ENCODE measurements at places on chromosomes 2 and 18.
A peak's percentile ranks its signal among the peaks of the same experiment; 100 is the strongest.

GRCh38 chr2:61789807-61790602, 63.9 kb downstream of the FAM161A start:
- DNase-seq = no peak

- DNase-seq = no peak
Observed at GRCh38 chr2:62817348-62817747, 111.8 kb downstream of the EHBP1 start.

- DNase-seq = no peak
Observed at GRCh38 chr2:40457366-40457765, 5.5 kb upstream of the SLC8A1 start.

DNA sequence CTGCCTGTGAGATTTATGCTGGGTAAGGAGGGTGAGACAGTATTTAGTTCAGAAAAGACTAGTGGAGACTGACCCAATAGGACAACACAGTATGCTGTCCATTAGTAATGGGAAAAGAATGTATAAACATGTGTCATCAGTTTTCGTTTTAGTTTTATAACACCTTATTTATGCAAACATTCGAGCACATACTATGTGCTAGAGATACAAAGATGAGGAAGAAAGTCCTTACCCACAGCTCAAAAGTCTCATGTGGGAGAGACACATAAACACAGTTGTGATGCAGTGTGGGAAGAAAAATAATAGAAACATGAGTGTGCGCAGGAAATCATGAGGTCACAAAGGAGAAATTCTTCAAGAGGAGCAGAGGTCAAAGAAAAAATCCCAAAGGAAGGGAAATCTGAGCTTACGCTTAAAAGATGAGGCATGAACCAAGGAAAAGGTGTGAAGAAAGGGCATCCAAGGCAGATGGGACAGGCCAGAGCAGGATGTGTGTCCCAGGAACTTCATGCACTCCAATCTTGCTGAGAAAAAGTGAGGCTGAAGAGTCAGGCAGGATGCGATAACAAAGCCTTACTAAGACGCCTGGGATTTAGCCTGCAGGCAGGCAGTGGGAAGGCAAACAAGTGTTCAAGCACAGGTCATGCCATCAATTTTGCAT, 8.1 kb downstream of the METTL21A start:
- peak; percentile 70 for DNase-seq

DNA sequence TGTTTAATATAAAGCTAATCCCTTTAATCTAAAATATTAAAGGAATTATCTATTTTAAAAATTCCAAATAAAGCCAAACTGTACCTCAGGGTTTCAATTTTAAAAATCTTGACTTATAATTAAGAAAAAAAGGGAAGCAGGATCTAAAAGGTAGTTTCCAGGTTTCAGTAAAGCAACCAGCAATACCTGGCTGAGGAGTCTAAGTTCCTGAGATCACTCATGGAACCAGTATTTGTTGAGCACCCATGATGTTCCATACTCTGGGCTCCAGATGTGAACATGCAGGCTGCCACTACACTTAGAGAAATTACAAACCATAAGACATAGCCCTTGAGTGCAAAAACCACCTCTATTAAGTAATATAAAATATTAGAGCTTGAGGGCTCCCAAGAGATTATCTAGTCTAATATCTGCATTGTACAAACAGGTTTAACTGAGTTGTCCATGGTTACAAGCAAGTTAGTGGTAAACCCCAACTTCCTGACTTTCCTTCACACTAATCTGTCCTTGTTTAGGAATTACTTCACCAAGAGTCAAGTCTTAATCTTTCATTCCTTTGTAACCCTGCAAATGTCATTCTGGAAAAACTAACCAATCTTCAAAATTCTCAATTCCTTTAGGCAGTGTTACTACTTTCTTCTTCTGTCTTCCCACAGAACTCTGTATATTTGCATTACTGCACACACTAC, 49.2 kb downstream of the CLASP1 start:
- DNase-seq = no peak

DNA sequence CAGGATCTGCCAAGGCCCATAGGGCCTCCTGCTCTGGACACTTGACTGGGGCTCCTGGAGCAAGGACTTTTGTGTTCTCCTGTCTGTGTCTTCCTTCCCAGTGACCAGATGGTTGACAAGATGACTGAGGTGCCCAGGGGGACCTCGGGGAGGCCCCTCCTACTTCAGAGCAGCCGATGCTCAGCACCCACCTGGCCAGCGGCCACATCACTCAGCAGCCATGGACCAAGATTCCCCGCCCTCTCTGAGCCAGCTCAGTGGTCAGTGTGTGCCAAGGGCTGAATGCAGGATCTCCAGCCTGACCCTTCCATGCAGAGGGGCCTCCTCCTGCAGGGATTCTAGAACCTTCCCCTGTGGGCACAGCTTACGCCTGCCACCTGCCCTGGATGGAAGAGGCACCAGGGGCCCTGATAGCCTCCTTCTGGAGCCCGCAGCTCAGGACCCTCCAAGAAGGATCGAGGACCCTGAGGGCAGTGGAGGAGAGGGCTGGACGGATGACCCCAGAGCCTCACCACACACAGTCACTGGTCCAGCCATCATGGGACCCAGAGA, 87.4 kb upstream of the GPC1 start:
- DNase-seq = no peak

GRCh38 chr2:239245872-239246721, 154.7 kb downstream of the HDAC4 start:
- no peak for DNase-seq

GRCh38 chr2:41375901-41376300, 671.9 kb upstream of the PKDCC start:
- no peak for DNase-seq

DNA sequence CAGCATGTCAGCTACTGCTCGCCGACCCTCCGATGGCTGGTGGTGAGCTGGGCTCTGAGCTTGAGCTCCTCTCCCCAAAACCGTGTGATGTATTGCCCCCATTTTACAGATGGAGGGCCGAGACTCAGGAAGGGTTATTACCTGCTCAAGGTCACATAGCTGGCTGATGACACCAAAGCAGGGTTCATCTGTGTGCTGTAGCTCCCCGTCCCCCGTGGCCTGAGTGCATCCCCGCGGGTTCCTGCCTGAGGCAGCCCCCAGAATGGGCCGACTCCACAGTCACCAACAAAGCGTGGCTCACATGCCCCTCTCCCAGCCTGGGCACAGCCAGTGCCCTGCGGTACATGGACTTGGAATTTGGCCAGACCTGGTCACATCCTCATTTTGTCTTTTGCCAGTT, 198.6 kb downstream of the TFCP2L1 start:
- no peak for DNase-seq

DNA sequence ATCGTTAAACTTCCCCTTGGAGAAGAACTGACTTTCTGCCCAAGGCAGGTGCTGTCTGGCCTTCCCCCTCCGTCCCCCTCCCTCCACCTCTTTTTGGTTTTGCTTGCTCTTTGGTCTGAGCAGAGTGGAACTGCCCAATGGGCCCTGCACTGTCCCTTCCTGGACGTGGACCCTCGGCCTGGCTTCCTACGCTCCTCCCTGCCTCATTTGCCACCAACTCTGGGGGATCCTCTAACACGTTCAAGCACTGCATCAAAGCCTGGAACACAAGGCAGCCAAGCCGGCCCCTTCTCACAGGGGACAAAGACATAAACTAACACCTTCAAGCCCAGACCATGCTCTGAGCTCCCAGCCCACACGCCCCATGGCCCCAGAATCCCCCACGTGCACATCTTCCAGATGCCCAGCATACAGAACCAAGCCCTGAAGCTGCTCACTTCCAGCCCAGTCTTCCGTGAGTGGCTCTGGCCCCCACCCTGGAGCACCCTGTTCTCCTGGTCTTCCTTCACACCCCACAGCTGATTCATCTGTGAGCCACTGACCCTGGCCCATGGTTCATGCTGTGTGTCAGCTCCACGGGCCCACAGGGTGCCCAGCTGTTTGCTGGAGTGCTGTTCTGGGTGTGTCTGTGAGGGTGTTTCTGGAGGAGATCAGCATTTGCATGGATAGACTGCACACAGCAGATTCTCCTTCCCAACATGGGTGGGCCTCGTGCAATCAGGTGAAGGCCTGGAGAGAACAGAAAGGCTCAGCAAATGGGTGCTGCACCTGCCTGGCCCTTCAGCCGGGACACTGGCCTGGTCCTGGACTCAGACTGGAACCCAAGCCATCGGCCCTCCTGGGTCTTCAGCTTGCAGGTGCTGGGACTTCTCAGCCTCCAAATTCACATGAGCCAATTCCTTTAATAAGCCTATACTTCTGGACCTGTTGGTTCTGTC, 247.1 kb upstream of the SALL3 start:
- no peak for DNase-seq

- DNase-seq = no peak
Observed at GRCh38 chr2:224407241-224407701, 5.4 kb upstream of the FAM124B start.

DNA sequence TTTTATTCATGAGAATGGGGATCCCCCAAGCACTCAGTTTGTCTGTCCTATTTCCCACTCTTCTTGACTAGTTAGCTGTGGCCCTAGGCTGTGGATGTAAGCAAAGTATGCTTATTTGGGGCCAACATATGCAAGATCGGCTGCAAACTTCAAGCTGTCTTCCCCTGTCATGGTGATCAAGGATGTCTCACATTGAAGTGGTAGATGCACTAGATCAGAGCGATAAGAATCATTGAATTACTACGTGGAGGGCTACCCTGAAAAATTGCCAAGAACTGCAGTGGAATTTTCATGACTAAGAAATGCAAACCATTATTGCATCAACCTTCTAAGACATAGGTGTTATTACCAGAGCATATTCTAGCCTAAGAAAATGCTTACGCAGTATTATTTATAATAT, 527.4 kb downstream of the RNF144A start:
- no peak for DNase-seq

DNA sequence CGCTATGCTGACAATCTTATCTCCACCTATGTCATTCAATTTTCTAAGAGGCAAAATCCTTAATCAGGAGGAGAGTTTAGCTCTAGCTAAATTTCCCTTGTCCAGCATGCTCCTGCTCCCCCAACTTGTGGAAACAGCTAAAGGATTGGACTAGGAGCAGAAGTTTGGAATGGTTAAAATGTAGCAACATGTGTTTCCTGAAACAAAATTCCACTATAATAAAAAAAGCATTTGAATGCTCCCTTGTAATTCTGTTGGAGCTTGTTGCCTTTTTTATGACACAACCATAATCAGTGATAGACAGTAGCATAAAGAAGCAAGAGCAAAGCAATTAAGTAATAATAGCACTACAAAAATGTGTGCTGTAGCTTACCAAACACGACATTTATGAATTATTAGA, 6.9 kb downstream of the ACTR3 start:
- DNase-seq = peak; percentile 54

DNA sequence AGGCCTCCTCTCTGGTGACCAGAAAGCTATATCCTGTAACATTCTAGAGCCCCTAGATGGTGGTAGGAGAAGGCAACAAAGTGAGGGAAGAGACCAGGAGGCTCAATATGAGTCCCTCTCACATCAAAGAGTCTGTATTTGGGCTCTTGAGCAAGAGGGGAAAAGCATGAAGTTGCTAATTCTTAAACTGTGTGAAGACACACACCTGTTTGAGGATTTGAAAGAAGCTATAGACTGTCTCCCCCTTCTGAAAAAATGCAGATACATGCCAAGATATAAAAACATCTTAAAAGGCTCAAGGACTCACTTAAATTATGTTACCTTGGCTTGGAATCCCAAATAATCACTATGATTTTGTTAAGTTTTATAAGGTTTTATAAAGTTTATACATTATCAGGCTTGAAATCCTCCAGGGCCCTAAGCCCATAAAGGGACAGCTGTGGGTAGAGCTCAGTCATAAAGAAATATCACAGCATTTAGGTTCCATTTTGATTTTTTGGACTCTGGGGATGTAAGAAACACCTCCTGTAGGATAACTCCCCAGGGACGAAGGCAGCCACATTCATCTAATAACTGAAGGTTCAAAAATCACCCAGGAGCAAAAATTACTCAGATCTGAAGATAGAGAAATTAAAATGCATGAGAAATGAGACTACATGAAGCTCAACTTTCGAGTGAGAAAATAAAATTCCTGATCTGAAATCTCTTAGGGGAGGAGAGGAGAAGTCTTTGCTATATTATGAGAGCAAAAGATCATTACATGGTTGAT, 136.1 kb upstream of the LGALSL start:
- no peak for DNase-seq

DNA sequence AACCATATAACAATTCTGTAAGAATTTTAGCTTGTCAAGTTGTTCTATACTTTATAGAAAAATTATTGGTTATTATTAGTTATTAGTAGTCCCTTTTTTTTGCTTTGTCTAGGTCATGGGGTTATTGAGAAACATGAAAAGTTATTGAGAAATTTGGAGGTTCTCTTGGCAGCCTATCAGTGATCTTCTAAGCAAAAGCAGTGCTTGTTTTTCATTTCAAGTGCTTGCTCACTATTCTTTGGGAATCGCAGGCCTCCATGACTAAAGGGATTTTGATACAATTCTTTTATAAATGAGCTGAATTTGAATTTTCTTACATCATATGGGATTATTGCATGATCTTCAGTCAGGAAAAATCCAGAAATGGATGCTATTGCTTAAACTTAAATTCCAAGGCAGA, 25.8 kb downstream of the PLEKHA3 start:
- no peak for DNase-seq

- DNase-seq = peak; percentile 58
Observed at GRCh38 chr2:54606393-54606958, 117.0 kb upstream of the EML6 start.

DNA sequence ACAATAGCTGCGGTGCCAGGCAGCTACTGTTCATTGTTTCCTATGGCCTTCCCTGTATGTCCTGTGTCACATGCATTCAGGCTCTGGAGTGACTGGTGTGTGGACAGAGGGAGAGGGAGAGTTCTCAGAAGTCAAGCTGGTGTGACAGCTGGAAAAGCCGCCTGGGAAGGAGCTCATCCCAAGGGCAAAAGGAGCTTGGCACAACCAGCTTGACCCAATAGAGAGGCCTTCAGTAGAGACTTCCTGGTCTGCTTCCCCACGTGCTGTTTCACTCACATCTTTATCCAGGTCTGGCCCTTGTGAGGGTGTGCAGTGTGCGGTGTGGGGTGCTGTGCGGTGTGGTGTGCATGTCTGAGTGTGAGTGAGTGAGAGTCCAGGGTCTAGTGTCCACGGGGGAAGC, 11.1 kb upstream of the NT5DC4 start:
- DNase-seq = no peak

- no peak for DNase-seq
Observed at GRCh38 chr2:157075924-157076323, 181.6 kb upstream of the GALNT5 start.

DNA sequence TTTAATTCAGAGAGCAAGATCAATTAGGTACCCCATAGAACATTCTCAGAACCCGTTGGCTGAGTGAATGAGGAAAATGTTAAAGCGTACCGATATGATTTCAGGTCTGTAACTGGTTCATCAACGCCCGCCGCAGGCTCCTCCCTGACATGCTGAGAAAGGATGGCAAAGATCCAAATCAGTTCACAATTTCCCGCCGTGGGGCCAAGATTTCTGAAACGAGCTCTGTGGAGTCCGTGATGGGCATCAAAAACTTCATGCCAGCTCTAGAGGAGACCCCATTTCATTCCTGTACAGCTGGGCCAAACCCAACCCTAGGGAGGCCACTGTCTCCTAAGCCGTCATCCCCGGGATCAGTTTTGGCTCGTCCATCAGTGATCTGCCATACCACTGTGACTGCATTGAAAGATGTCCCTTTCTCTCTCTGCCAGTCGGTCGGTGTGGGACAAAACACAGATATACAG, 7.3 kb downstream of the TGIF1 start:
- DNase-seq = no peak
